ENCODE measurements at places on chromosomes 3 and 15.
A peak's percentile ranks its signal among the peaks of the same experiment; 100 is the strongest.

DNA sequence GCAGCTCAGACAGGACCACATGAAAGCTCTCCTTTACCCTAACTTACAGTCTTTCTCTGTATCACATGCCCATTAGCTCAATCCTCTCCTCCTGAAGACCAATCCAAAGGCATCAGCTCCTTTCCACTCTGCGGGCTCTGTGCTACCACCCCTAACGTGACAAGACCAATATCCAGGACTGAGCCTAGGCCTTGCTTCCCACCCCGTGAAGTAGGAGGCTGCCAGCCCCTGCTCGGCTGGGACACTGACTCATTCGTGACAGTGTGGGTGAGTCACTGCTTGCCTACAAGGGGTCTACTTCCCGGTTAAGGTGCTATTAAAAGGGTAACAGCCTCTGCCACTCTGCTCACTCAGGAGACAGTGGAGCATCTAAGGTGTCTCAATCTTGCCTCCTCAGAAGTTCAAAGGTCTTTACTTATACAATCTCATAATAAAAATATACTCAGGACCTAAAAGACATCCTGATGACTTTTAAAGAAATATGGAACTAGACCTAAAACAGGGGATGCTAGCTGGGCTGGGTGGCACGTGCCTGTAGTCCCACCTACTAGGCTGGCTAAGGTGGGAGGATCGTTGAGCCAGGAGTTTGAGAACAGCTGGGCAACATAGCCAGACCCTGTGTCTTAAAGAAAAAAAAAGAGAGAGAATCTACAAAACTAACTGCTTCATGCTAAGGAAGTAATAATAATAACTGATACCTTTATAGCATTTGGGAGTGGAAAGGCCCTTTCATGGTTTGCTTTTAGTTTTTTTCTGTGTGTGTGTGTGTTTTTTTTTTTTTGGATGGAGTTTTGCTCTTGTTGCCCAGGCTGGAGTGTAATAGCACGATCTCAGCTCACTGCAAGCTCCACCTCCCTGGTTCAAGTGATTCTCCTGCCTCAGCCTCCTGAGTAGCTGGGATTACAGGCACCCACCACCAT, 55.0 kb downstream of the TMEM44 start:
- DNase-seq = peak; percentile 89

DNA sequence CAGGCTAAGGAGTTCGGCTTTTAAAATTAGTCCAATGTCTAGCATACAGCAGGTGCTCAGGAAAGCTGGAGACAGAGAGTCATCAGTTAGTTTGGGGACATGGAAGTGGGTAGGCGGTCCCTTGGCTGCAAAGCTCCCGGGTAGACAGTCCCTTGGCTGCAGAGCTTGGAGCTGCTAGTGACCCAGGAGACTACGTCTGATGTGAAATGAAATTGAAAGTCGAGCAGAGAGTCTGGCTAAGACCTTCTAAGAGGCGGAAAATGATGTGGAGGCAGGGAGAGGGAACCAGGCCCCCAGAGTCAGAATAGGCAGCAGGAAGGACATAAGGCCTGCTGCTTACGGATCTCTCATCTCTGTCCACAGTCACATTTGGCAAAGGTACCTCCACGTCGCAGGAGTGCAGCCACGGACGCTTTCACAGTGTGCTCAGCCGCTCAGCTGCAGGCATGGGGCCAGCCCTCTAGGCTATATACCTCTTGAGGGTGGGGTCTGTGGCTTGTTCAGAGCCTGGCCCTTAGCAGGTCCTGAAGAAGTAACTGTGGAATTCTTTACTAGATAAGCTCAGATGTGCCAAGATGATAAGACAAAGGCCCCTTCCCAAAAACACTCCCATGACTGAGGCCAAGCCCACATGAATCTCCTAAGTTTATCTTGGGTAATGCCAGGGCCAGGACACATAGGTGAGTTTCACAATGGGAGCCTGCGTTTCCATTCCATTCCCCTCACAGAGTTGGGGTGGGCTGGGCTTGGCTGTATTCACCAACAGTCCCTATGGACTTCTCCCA, 131.7 kb downstream of the XXYLT1 start:
- DNase-seq = no peak

- DNase-seq = no peak
Measured at GRCh38 chr15:48244921-48245320, 38.8 kb downstream of the SLC12A1 start.

DNA sequence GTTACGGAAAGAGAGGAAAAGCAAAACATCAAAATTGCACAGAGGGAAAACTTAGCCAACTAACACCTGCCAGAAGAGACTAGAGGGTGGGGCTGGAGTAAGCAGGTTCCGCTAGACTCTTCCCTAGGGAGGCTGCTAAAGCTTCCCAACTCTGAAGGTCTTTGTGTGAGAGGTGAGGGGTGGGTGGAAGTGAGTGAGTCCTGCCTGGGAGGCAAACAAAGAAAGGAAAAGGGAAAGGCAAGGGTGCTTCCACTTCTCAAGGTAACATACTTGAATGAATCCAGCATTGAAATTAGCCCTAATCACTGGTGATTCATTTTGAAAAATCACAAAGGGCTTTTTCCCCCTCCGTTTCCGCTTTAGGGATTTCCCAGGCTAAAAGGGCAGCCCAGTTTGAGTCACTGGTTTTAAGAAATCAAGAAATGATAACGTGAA, 220.5 kb upstream of the ADAMTS9 start:
- DNase-seq = no peak

- DNase-seq = no peak
Measured at GRCh38 chr3:151155409-151156128, 47.4 kb downstream of the GPR171 start.

DNA sequence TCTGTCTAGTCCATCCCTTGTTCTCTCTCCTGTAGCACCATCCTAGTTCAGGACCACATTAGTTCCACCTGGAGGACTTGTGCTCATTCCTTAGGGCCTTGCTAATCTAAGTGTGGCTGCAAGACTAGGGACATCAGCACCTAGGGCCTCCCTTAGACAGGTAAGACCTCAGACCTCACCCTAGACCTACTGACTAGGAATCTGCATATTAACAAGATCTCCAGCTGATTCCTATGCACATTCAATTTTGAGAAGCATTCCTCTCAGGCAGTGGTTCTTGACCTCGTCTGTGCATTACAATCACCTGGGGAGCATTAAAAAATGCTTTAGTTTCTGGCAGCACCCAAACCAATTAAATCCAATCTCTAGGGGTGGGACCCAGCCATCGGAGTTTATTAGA, 238.4 kb upstream of the RGMA start:
- no peak for DNase-seq

- no peak for DNase-seq
Measured at GRCh38 chr3:101828276-101828675, 21.0 kb upstream of the NFKBIZ start.

- DNase-seq = no peak
Measured at GRCh38 chr3:107767897-107768605, 245.3 kb downstream of the BBX start.

DNA sequence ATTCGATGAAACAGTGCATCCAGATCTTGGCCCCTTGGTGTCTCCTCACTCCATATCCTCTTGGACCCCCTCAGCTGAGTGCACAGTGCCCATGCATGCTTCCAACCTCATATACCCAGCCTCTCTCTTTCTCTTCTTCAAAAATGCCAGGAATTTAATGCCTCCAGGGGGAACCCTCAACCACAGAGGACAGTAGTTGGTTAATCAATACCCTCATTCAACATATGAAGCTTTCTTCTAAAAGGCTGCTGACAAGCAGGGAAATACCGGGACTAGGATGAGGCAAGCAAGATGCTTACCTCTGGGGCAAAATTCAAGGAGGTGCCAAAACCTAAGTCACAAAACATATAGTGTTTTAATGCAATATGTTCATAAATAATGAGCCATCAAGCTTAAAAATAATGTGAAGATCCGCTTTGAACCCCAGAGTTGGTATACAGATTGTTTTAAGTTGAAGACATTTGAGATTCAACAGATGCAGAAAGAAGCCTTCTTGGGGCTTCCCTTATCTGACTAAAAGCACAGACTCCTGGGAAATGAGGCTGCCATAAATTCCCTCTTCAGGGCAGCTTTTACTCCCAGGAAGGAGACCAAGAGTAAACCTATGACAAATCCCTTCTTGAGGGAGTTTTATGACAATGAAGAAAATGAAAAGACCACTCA, 48.2 kb upstream of the FHIT start:
- no peak for DNase-seq

GRCh38 chr15:36527235-36528162, 51.9 kb upstream of the CDIN1 start:
- peak; percentile 2 for DNase-seq

GRCh38 chr3:82506204-82506603, 744.8 kb upstream of the GBE1 start:
- no peak for DNase-seq

- DNase-seq = no peak
Measured at GRCh38 chr15:76127880-76128279, 68.1 kb downstream of the TMEM266 start.

- no peak for DNase-seq
Measured at GRCh38 chr3:22322861-22323260, 571.9 kb upstream of the ZNF385D start.

GRCh38 chr3:156038869-156039268, 81.5 kb upstream of the KCNAB1 start:
- DNase-seq = peak; percentile 13

DNA sequence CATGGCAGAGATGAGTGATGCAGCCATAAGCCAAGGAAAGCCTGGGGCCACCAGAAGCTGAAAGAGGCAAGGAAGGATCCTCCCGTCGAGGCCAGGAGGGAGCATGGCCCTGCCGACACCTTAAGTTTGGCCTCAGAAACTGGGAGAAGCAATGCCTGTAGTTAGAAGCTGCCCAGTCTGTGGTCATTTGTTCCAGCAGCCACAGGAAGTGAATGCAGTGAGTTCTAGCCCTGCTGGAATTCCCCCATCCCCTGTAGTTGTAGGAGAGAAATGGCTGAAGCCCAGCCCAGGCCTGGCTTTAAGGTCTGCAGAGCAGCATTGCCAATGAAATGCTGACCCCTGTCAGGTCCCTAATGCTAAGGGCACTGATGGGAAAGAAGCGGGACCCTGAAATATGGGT, 12.2 kb upstream of the CHSY1 start:
- DNase-seq = no peak

DNA sequence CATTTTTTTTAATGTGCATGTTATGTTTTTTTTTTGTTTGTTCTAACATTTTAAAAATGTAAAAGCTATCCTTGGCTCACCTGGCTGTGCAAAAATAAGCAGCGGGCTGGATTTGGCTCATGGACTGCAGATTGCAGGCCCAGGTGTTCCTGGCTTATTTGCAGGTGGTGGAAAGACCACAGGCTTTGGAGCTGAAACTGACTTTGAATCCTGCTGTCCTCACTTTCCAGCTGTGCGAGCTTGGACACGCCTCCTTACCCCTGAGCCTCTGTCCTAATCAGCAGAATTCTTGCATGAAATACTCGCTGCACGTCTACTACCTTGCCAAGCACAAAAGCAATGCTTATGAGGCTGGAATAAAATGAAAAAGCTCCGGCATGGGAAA, 188.7 kb upstream of the TPM1 start:
- DNase-seq = no peak

GRCh38 chr15:66766282-66767230, 64.5 kb downstream of the SMAD6 start:
- DNase-seq = peak; percentile 83

GRCh38 chr3:102394517-102394916, 40.3 kb upstream of the ZPLD1 start:
- DNase-seq = no peak

GRCh38 chr3:55724821-55725220, 237.7 kb upstream of the WNT5A start:
- DNase-seq = no peak

GRCh38 chr3:130838898-130839600, 54.8 kb upstream of the ATP2C1 start:
- DNase-seq = no peak

DNA sequence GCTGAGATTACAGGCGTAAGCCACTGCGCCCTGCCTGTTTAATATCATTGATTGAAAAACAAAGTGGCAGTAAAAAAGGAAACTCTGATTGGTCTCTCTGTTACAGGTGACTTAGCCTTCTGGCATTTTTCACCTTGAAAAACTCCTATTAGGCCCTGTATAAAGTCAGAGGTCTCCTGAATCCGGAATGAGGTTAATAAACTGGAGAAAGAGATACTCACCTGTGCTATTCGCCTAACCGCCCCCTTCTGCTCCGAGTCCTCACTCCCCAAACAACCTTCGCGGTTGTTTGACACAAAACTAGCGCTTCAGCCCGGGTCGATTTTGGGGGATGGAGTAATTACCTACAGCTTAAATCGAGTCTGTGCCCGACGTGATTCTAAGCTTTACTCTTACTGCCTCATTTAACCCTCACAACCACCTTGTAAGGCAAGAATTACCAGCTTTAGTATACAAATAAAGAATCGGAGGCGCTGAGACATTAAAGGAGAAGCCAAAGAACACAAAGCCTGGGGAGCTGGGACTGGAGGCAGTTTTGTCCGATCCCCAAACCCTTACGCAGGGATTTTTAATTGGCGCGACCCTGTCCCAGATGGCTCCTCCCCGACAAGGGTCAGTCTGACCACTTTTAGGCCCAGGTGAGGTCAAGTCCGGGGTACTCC, 441 bp downstream of the CEP70 start:
- DNase-seq = no peak

GRCh38 chr15:75809986-75810750, 33.1 kb upstream of the UBE2Q2 start:
- no peak for DNase-seq

DNA sequence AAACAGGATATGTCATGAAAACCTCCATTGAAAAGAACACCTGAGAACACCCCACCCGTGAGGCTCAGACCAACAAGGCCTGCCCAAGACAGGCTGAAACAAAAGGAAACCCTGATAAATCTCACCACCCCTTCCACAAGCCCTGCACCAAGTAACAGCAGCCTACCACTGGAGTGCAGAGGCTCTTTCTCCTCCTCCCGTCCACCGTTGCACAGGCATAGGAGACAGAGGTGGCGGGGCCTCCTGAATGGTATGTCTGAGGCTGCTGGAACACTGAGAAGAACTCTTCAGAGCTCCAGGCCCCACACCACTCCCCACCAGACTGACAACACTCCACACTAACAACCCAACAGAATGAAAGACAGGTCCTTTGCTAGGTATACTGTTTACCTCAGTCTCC, 21.4 kb downstream of the CHDH start:
- no peak for DNase-seq

GRCh38 chr3:30503446-30503845, 103.0 kb upstream of the TGFBR2 start:
- DNase-seq = no peak

- DNase-seq = no peak
Measured at GRCh38 chr3:37290551-37290950, 116.2 kb upstream of the LRRFIP2 start.

- no peak for DNase-seq
Measured at GRCh38 chr3:51374456-51374855, 10.6 kb upstream of the MANF start.

- DNase-seq = no peak
Measured at GRCh38 chr3:121998030-121998580, 23.9 kb downstream of the ILDR1 start.

GRCh38 chr15:75921732-75922703, 18.3 kb downstream of the FBXO22 start:
- DNase-seq = peak; percentile 70

All from stromal cell of bone marrow (primary cell).